ENCODE measurements at places on chromosomes 2 and 18. TPM values are rescaled to one million over a fixed set of nuclear protein-coding genes. Genes with fewer than 3 reads are reported as not detected.

The MGAT5 gene
- 52.3 TPM for total RNA-seq

The PCARE gene
- not detected for total RNA-seq

The LYPD6 gene
- total RNA-seq: not detected

The C2orf42 gene
- total RNA-seq: 22.9 TPM

The PRKCE gene
- total RNA-seq: 7.0 TPM

The HOXD9 gene
- not detected for total RNA-seq

The KCNS3 gene
- not detected for total RNA-seq

The CAVIN2 gene
- total RNA-seq: not detected

The PAX3 gene
- total RNA-seq: not detected

The CPO gene
- not detected for total RNA-seq

The CPS1 gene
- total RNA-seq: 2.4 TPM

The PASK gene
- 73.8 TPM for total RNA-seq

The CDK15 gene
- total RNA-seq: not detected

The ADGRF3 gene
- 3.9 TPM for total RNA-seq

The TEX44 gene
- total RNA-seq: not detected

The HOXD12 gene
- total RNA-seq: not detected

The SLC38A11 gene
- total RNA-seq: not detected

The DDX18 gene
- 159 TPM for total RNA-seq

The CYP27A1 gene
- total RNA-seq: not detected

The IL37 gene
- not detected for total RNA-seq

The SERPINB4 gene
- total RNA-seq: not detected

The ASXL3 gene
- total RNA-seq: not detected

The PLGLB1 gene
- total RNA-seq: 2.0 TPM

The SERPINB12 gene
- not detected for total RNA-seq

The ARHGAP15 gene
- 36.4 TPM for total RNA-seq

The NEURL3 gene
- total RNA-seq: 0.10 TPM

The NT5DC4 gene
- total RNA-seq: not detected

The DPYSL5 gene
- not detected for total RNA-seq

The SLC9A4 gene
- 0.06 TPM for total RNA-seq

The RGPD4 gene
- 0.67 TPM for total RNA-seq

The C2orf66 gene
- not detected for total RNA-seq

The C1QL2 gene
- total RNA-seq: not detected

The DNAH6 gene
- total RNA-seq: 0.06 TPM

The EGR4 gene
- 0.25 TPM for total RNA-seq

The CAPN13 gene
- not detected for total RNA-seq

The FBXO15 gene
- total RNA-seq: 1.4 TPM

The TXNDC2 gene
- total RNA-seq: not detected

The ALKAL2 gene
- not detected for total RNA-seq

The STEAP3 gene
- total RNA-seq: 0.46 TPM

The PLA2R1 gene
- total RNA-seq: not detected

The MAPK4 gene
- total RNA-seq: not detected

The ECEL1 gene
- not detected for total RNA-seq

The NPHP1 gene
- total RNA-seq: 2.5 TPM

All from activated CD8-positive, alpha-beta memory T cell treated with anti-CD3 and anti-CD28 coated beads for 36 hours (primary cell).